ENCODE measurements at places on chromosomes 16 and 17. TPM values are rescaled to one million over a fixed set of nuclear protein-coding genes. Genes with fewer than 3 reads are reported as not detected.

TOP2A gene
- total RNA-seq = 129 TPM

KRT33A gene
- not detected for total RNA-seq

TMEM235 gene
- total RNA-seq = not detected

CMTM2 gene
- not detected for total RNA-seq

HLF gene
- 29.8 TPM for total RNA-seq

OR2C1 gene
- not detected for total RNA-seq

DNA sequence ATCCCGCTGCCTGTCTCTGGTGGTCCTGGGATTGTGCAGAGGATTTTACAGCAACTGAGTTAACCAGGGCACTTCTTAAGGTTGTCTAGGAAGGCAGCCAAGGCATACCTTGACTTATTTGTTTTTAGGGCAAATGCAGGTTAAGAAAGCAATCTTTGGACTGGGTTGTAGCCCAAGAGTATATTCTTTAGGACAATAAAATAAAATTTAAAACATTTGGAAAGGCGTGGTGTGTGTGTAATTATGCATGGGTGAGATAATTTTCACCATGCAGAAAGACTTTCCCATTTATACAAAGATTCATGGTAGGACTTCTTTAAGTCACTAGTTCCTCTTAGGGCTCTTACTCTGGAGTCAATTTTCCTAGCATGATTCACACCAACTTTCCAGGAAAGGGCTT, 93.1 kb downstream of the SPACA3 start:
- peaks cover 61% of the 10 kb centered on the region for H3K27me3 ChIP-seq
- H3K36me3 ChIP-seq = no peaks in the 10 kb centered on the region
- H3K4me1 ChIP-seq = no peaks in the 10 kb centered on the region
- H3K4me3 ChIP-seq = no peak overlapping the region

DNA sequence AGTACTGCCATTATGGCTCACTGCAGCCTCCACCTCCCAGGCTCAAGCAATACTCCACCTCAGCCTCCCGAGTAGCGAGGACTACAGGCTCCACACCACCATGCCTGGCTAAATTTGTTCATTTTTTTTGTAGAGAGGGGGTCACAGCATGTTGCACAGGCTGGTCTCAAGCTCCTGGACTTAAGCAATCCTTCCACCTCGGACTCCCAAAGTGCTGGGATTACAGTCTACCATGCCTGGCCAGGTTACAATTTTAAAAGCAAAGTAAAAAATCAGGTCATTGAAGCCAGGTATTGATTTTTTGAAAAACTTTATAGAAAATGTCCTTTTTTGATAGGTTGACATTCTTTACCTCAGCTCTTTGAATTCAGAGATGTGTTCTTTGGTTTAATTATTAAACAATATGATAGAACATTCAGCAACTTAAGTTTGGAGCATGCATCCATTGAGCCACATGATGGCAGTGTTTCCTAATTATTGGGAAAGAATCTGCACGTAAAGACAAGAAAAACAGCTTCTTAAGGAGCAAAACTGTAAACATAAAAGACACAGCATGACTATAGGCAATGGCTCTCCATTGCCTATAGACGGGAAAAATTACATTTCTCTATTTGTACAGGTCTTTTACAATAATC, 1.7 kb upstream of the SLC16A11 start:
- H3K27me3 ChIP-seq = peaks cover 24% of the 10 kb centered on the region
- peak overlapping the region; percentile 42 for H3K4me3 ChIP-seq
- peak overlapping the region; percentile 88 for H3K27ac ChIP-seq
- H3K36me3 ChIP-seq = no peaks in the 10 kb centered on the region
- H3K4me1 ChIP-seq = peaks cover 46% of the 10 kb centered on the region
- peak; percentile 93 for DNase-seq

DNA sequence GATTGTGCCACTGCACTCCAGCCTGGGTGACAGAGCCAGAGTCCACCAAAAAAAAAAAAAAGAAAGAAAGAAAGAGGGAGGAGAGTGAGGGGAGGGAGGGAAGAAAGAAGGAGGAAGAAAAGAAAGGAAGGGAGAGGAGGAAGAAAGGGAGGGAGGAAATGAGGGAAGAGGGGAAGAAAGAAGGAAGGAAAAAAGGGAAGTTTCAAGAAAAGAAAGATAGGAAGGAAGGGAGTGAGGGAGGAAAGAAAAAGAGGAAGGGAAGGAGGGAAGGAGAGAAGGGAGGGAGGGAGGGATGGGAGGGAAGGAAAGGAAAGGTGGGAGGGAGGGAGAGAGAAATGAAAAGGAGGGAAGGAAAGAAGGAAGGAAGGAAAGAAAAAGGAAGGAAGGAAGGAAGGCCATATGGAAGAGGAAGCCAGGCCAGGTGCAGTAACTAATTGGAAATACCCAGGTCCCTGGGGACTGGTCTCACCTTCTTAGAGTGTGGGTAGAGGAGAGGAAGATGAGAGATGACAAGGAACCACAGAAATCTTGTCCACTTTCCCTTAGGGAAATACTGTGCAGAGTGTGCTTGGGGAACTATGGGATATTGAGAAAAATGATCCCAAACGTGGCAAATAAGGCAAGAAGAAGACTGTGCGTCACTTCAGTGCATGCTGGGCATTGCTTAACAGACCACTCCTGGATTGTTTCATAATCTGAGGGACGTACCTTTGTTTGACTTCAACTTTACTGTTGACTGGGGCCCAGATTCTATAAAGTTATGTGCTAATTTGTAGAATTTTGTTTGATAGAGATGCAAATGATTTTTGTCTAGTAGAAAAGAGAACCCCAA, 15.1 kb upstream of the CSNK2A2 start:
- H3K4me3 ChIP-seq = no peak overlapping the region
- no peaks in the 10 kb centered on the region for H3K36me3 ChIP-seq
- peaks cover 14% of the 10 kb centered on the region for H3K27me3 ChIP-seq
- no peak for DNase-seq
- H3K4me1 ChIP-seq = no peaks in the 10 kb centered on the region
- no peak overlapping the region for H3K27ac ChIP-seq

DNA sequence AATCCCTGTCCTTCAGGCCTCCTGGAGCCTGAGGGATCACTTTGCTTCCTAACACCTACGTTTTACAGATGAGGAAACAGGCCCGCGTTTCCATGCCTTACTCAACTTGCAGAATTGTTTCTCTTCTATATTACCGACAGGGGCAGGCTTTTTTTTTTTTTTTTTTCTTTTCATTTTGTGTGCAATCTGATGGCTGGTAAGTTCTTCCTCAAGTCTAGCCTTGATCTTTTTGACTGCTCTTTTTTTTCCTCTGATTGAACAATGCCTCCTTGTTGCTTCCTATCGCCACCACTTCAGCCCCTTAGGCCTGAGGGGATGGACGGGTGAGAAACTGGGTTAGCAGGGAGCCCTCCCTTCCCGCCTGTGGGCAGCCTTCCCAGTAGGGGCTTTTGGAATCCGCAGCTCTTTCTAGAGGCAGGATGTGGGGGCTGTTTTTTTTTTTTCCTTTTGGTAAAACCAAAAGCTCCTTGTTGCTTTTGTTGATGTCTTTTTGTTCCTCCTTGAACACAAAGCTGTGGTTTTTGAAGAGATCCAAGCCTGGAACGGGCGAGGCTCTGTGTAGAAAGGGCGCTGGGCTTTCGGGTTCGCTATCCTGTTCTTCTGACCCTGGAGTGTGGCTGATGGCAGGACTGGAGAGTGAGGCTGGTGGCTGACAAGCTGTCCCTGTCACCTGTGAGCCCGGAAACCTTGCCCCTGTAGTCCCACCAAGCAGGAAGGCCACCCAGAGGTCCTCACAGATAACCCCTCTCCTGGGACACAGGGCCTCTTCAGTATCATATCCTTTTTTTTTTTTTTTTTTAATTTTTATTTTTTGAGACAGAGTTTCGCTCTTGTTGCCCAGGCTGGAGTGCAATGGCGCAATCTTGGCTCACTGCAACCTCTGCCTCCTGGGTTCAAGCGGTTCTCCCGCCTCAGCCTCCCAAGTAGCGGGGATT, 14.0 kb downstream of the LASP1 start:
- no peaks in the 10 kb centered on the region for H3K27me3 ChIP-seq
- DNase-seq = no peak
- H3K4me1 ChIP-seq = peaks cover 95% of the 10 kb centered on the region
- peaks cover 86% of the 10 kb centered on the region for H3K36me3 ChIP-seq
- peak overlapping the region; percentile 9 for H3K4me3 ChIP-seq
- H3K27ac ChIP-seq = peak overlapping the region; percentile 65

- peaks cover 3% of the 10 kb centered on the region for H3K27me3 ChIP-seq
- no peaks in the 10 kb centered on the region for H3K4me1 ChIP-seq
- no peak overlapping the region for H3K4me3 ChIP-seq
Observed at GRCh38 chr16:87027056-87027616, 290.1 kb downstream of the C16orf95 start.

- H3K27ac ChIP-seq = no peak overlapping the region
- no peaks in the 10 kb centered on the region for H3K27me3 ChIP-seq
- H3K4me1 ChIP-seq = peaks cover 87% of the 10 kb centered on the region
- no peaks in the 10 kb centered on the region for H3K36me3 ChIP-seq
Observed at GRCh38 chr16:17362946-17363345, 107.8 kb downstream of the XYLT1 start.

GRCh38 chr17:58368860-58369213, 16.8 kb upstream of the SUPT4H1 start:
- no peaks in the 10 kb centered on the region for H3K27me3 ChIP-seq
- H3K4me3 ChIP-seq = no peak overlapping the region
- peaks cover 30% of the 10 kb centered on the region for H3K4me1 ChIP-seq
- peak overlapping the region; percentile 1 for H3K27ac ChIP-seq
- H3K36me3 ChIP-seq = peaks cover 5% of the 10 kb centered on the region
- DNase-seq = no peak

- DNase-seq = no peak
- no peak overlapping the region for H3K4me3 ChIP-seq
- no peaks in the 10 kb centered on the region for H3K4me1 ChIP-seq
- H3K27ac ChIP-seq = no peak overlapping the region
Observed at GRCh38 chr16:81931927-81932326, 79.3 kb downstream of the SDR42E1 start.

GRCh38 chr17:73616120-73616872, 27.9 kb downstream of the SDK2 start:
- H3K36me3 ChIP-seq = no peaks in the 10 kb centered on the region
- H3K4me1 ChIP-seq = no peaks in the 10 kb centered on the region
- H3K27ac ChIP-seq = no peak overlapping the region
- H3K27me3 ChIP-seq = peaks cover 5% of the 10 kb centered on the region

- peaks cover 29% of the 10 kb centered on the region for H3K4me1 ChIP-seq
- no peak overlapping the region for H3K27ac ChIP-seq
- no peaks in the 10 kb centered on the region for H3K36me3 ChIP-seq
- no peak for DNase-seq
- H3K4me3 ChIP-seq = no peak overlapping the region
- peaks cover 73% of the 10 kb centered on the region for H3K27me3 ChIP-seq
Observed at GRCh38 chr17:77692571-77693161, 265.8 kb upstream of the TNRC6C start.

DNA sequence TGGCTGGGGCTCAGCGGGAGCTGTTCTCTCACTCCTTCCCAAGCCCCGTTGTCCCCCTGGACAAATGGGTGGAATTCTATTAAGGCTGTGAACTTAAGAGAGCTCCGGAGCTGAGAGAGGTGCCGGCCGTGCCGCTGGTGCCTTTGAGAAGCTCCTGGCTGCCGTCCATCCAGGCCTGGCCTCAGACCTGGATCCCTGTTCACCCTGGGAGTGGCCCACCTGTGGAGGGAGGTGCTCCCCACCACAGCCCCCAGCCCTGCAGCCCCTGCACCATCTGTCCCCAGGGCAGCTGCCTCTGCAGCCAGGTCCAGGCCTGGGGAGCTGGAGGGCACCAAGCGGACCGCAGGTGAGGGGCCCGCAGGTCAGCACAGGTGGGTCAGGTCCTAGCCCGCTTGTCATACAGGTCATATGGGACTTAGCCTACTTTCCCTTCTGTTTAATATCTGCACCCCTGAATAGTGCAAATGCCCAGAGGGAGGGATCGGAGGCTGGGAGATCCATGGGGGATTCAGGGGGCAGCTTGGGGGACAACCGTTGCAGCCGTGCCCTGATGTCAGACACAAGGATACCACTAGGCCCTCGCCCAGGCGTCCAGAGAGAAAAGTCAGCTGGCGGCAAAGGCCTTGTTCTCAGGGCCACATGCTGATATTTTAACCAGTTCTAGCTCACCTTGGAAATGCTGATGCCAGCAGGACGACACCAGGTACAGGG, 15.2 kb upstream of the METRNL start:
- no peak overlapping the region for H3K4me3 ChIP-seq
- H3K27me3 ChIP-seq = no peaks in the 10 kb centered on the region
- H3K27ac ChIP-seq = no peak overlapping the region
- no peak for DNase-seq
